Glutamatergic neuron (in vitro differentiated cells): ENCODE measurements at places on chromosomes 11 and 22. TPM values are rescaled to one million over a fixed set of nuclear protein-coding genes. Genes with fewer than 3 reads are reported as not detected.

GRCh38 chr22:39103431-39103830, 6.4 kb downstream of the APOBEC3H start:
- no peak for DNase-seq

Gene THRSP
- total RNA-seq, result not detected

DNA sequence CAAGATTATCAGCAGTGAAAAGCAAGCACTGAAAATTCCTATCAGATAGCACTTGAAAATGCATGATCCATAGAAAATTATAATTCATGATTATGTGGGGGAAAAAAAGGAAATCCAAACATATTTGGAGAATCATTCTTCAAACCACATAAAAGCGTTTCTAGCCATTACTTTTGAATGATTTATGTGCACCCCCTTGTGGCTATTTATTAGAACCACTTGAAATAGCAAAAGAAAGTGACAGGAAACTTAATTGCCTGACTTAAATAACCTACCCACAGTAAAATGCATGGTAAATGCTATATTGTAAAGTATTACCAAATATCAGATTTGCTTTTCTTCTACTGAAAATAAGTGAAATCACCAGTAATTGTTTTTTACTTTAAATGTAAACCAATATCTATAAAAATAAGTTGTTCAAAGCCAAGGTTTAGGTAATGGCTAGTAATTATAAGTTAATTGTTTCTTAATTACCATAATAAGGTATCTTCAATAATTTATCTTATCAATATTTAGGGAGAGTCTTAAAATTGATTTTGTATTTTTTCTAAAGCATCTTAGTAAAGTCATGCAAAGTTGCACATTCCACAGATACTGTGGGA, 168.5 kb downstream of the ARHGAP42 start:
- DNase-seq, result no peak

GRCh38 chr11:70405679-70406395, 7.5 kb downstream of the CTTN start:
- DNase-seq, result no peak

DNA sequence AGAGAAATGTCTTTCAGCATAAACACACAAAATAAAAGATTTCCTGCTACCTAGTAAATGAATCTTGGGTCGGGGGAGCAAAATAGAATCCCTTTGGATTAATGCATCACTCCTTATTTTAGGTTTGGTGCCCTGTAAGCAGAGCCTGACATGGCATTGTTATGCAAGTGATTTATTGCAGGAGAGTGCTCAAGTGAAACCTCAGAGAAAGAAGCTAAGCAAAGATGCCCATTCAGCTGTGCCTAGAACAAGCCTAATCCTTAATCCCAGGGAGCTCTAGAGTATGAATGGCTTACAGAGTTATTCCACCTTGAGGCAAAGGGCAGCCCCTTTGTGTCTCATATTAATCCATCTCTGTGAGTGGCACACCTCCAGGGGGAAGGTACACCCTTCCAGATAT, 21.1 kb downstream of the C11orf87 start:
- DNase-seq, result no peak

Gene OR5P2
- not detected for total RNA-seq

GRCh38 chr22:46062971-46063631, 86.1 kb upstream of the WNT7B start:
- DNase-seq, result no peak

- DNase-seq, result no peak
Measured at GRCh38 chr11:123477205-123477907, 47.3 kb downstream of the GRAMD1B start.

DNA sequence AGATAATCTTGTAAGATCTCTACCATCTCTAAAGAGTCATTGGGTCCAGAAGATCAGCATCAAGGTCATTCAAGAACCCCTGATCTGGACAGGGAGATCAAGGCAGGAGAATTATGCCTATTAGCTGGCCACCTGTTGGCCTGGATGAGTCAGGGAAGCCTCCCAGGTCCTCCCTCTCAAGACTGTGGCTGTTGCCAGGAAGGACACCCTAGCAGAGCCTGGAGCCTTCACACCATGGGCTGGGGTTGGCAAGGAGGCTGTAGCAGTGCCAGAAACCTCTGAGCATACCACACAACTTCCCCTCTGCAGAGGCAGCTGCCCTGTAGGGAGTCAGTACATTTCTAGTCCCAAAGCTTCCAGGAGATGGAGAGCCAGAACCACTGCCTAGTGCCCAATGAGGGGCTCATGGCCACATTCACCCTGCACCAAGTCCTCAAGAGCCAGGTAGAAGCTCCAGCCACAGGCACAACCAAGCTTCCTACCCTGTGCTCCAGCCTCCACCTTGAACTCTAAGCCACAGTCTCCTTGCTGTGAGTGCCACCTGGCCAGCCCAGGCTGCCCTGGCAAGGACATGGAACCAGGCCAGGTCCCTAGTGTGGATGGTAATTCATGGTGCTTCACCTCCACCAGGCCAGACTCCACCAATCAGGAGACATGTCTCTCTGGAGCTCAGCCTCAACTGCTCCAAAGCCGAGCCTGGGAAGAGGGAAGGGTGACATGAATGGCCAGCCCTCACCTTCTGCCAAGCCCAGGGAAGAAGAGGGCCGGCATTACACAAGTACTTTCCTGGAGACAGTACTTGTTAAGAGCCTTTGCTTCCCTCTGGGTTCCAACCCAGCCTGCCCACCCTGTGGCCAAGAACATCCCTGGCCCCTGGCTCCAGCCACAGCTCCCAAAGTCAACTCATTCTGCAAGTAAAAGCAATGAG, 124.3 kb downstream of the BUD13 start:
- DNase-seq, result no peak

Gene CENATAC
- 72.3 TPM for total RNA-seq

DNA sequence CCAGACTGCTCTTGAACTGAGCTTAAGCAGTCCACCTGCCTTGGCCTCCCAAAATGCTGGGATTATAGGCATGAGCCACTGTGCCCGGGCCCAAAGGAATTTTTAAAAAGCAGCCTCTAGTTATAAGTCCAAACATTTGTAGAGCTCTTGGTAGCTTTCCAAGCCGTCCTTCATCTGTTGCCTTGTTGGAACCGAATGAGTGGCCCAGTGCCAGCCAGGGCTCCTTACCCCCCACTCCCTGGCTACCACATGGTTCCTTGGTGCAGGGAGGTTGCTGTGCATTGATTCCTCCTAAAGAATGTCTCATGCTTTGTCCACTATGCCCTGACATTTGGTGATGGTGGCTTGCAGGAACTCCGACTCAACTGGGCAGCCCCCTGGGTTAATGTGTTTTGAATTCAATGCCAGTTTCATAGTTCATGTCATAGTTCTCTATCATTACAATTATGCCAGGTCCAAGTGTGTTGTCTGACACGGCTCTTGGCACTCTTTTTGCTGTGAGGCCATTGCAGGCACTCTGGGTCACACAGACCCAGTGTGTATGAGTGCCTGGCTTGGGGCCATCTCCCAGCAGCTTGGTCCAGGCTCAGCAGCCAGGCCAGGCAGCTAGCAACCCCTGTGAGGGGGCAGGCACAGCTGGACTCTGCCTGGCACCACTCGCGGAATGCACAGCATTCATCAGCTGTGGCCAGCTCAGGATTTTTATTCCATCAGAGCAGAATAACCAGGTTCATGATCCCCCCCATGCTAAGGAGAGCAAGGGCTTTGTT, 13.3 kb upstream of the MICALL1 start:
- DNase-seq, result no peak
